ENCODE measurements at places on chromosomes 7 and 10.

DNA sequence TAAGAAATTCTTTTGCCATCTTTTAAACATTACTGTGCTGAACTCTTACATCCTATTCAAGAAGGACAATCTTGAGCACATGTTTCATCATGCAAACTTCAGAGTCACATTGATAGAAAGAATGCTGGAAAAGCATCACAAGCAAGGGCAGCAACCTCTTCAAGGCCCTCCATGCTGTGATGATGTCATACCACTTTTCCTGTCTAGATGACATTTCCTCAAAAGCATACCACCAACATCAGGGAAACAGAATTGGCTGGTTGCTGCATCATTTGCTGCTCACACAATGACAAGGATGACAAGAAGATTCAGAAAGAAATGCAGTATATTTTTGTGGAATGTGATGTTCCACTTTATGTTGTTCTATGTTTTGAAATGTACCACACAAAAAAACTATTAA lies 37.6 kb downstream of the CYP2C8 start:
- no peak for DNase-seq

GRCh38 chr10:124742413-124743190 lies 1.6 kb downstream of the FAM53B start:
- DNase-seq, result no peak

- no peak for DNase-seq
Observed at GRCh38 chr7:79272066-79272669, 181.3 kb downstream of the MAGI2 start.

- no peak for DNase-seq
Observed at GRCh38 chr7:13849163-13849892, 140.1 kb downstream of the ETV1 start.

DNA sequence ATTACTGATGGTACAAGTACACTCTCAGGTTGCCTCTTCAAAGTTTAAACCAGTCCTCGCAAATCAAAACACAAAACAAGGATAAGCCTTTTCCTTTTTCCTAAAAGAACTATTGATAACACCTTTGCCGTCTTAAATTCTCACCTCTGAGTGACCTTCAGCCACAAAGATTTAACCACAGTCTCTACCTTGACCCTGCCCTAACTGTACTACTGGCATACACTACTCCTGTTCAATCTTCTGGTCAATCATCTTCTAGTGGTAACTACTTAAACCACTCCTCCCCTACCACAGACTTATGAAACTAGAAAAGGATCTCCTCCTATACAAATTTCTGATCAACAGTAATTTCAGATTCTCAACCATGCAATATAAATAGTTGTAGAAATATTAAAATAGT lies 15.1 kb downstream of the UPF2 start:
- DNase-seq, result no peak

- no peak for DNase-seq
Observed at GRCh38 chr10:47449979-47450378, 33.9 kb downstream of the ANXA8 start.

Measured in activated CD4-positive, CD25-positive, alpha-beta regulatory T cell treated with anti-CD3 and anti-CD28 coated beads, Interleukin-2, amount 50 U/mL, for 72 hours (primary cell).